GM12878 (cell line): ENCODE measurements at places on chromosomes 16 and 17. TPM values are rescaled to one million over a fixed set of nuclear protein-coding genes. Genes with fewer than 3 reads are reported as not detected.

DNA sequence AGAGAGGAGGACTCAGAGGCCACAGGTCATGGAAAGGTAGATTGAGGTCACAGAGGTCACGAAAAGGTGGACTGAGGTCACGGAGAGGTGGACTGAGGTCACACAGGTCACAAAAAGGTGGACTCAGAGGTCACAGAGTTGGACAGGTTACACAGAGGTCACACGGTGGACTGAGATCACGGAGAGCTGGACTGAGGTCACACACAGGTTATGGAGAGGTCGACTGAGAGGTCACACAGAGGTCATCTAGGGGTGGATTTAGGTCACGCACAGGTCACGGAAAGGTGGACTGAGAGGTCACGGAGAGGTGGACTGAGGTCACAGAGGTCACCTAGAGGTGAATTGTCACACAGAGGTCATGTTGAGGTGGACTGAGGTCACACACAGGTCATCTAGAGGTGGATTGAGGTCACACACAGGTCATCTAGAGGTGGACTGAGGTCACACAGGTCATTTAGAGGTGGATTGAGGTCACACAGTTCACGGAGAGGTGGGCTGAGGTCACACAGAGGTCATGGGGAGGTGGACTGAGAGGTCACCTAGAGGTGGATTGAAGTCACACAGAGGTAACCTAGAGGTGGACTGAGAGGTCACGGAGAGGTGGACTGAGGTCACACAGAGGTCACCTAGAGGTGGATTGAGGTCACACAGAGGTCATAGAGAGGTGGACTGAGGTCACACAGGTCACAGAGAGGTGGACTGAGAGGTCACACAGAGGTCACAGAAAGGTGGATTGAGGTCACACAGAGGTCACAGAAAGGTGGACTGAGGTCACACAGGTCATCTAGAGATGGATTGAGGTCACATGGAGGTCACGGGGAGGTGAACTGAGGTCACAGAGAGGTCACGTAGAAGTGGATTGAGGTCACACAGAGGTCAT, 26.7 kb upstream of the JPT2 start:
- no peak overlapping the region for H3K4me3 ChIP-seq
- no peaks in the 10 kb centered on the region for H3K27me3 ChIP-seq
- no peaks in the 10 kb centered on the region; the same call in 1 of the 2 replicates for H3K4me1 ChIP-seq
- peaks cover 9% of the 10 kb centered on the region; the same call in 1 of the 2 replicates for H3K36me3 ChIP-seq
- H3K27ac ChIP-seq: no peak overlapping the region
- DNase-seq: no peak

DNA sequence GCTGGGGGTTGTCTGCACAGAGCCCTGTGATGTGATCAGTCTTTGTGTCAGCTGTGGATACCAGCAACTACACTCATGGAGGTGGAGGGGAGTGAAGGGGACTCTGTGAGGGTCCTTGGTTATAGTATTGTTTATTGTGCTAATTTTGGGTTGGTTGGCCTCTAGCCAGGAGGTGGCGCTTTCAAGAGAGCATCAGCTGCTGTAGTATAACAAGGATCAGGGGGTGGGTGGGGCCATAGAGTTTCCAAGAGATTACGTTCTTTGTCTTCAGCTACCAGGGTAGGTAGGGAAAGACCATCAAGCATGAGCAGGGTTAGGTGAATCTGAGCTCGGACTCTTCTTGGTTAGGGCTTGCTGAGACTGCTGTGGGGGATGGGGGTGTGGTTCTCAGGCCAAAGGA, 97.1 kb upstream of the HS3ST3A1 start:
- H3K36me3 ChIP-seq: no peaks in the 10 kb centered on the region
- no peak overlapping the region for H3K4me3 ChIP-seq
- no peak for DNase-seq
- no peak overlapping the region for H3K27ac ChIP-seq
- no peaks in the 10 kb centered on the region for H3K27me3 ChIP-seq

- peaks cover 24% of the 10 kb centered on the region for H3K4me1 ChIP-seq
- no peak overlapping the region for H3K4me3 ChIP-seq
Observed at GRCh38 chr16:57115514-57116182, 23.3 kb downstream of the CPNE2 start.

Gene UMOD
- not detected in 2 replicates for total RNA-seq

GRCh38 chr16:50035468-50035992, 10.5 kb downstream of the CNEP1R1 start:
- DNase-seq: no peak
- H3K4me3 ChIP-seq: no peak overlapping the region
- no peak overlapping the region for H3K27ac ChIP-seq
- H3K36me3 ChIP-seq: peaks cover 10% of the 10 kb centered on the region; the same call in 1 of the 2 replicates
